ENCODE measurements at places on chromosomes 16 and 17.

DNA sequence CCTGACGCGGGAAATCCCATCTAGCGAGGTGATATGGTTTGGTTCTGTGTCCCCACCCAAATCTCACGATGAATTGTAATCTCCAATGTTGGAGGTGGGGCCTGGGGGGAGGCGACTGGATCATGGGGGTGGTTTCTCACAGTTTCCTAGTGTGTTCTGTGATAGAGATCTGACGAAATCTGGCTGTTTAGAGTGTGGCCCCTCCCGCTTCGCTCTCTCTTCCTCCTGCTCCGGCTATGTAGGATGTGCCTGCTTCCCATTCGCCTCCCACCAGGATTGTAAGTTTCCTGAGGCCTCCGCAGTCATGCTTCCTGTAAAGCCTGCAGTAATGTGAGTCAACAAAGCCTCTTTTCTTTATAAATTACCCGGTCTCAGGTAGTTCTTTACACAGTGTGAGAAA is 31.6 kb downstream of the IFT140 start:
- no peak for DNase-seq

DNA sequence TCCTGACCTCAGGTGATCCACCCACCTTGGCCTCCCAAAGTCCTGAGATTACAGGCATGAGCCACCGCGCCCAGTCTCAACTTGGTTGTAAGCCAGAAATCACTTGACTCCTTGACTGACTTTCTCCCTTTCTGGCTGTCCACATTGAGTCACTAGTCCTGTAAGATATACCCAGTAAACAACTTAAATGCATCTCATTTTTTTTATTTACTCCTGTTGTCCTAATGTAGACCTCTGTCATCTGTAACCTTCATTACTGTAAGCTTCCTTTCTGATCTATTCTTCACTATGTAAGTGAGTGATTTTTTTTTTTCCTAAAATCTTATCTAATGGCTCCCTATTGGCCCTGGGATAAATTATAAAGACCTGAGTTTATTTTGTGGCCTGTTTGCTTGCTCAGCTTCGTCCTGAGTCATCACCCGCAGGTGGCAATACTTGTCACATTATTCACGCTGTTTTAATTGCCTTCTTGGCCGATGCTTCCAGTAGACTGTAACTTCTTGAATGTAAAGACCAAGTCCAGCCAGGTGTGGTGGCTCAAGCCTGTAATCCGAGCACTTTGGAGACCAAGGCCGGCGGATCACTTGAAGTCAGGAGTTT is 41.0 kb downstream of the PAFAH1B1 start:
- DNase-seq: no peak

GRCh38 chr16:57741660-57742191 is 6.2 kb downstream of the KATNB1 start:
- DNase-seq: no peak

- DNase-seq: no peak
Observed at GRCh38 chr16:87458424-87458915, 34.4 kb downstream of the ZCCHC14 start.

- DNase-seq: no peak
Observed at GRCh38 chr16:19346335-19346922, 60.9 kb downstream of the CLEC19A start.

DNA sequence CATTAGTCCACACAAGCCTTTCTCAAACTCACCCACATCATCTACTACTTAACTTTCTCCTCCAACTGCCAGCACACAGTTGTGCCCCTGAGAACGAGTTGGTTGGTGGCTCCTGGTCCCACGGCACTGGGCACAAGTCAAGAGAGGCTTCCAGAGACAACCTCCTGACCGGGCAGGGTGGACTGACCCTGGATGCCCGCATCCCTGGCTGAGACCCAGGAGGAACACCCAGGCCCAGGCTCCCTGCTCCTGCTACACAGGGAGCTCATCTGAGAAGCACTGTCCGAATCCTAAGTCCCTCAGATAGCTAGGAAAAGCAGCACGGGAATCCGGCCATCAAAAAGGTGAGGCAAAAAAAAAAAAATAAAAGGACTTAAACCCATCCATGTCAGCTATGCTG is 29.0 kb downstream of the WDR45B start:
- DNase-seq: no peak

- DNase-seq: no peak
Observed at GRCh38 chr17:58970609-58971450, 135.8 kb downstream of the TRIM37 start.

GRCh38 chr16:15034266-15035162 is 21.4 kb downstream of the NTAN1 start:
- DNase-seq: no peak

GRCh38 chr17:58960068-58960467 is 146.6 kb downstream of the TRIM37 start:
- DNase-seq: no peak

GRCh38 chr16:54431997-54432896 is 145.7 kb upstream of the IRX3 start:
- DNase-seq: no peak

GRCh38 chr16:80014241-80014939 is 413.9 kb upstream of the MAF start:
- DNase-seq: no peak

DNA sequence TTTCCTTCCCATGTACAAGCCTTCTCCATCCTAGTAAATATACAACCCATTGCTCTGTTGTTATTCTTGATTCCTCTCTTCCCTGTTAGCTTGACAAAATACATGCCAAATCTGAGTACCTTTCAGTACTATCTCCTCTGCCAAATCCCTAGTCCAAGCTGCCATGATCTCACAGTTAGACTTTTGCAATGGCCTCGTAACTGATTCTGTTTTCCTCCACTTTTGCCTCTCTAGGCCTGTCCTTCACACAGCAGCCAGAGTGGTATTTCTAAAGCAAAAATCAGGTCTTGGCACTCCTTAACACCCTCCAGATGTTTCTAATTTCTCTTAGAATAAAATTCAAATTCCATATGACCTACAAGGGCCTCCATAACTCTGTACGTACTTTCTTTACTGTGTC is 153.0 kb upstream of the RBL2 start:
- no peak for DNase-seq

- DNase-seq: no peak
Observed at GRCh38 chr17:9052921-9053320, 31.6 kb downstream of the NTN1 start.

- no peak for DNase-seq
Observed at GRCh38 chr16:28145796-28146195, 66.0 kb downstream of the XPO6 start.

DNA sequence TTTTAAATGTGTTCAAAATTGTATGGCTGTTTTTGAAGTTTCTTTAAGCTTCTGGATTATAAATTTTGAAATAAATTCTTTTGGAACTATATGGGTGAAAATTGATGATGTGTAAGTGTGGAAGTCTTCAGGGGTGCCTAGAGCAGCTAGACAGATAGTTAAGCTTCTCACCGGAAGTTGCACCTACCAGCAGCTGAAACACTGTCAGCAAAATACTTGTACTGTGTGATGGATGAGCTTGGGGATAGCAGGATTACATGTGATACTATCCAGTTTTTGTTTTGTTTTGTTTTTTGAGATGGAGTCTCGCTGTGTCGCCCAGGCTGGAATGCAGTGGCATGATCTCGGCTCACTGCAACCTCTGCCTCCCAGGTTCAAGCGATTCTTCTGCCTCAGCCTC is 19.7 kb downstream of the RBL2 start:
- DNase-seq: no peak

DNA sequence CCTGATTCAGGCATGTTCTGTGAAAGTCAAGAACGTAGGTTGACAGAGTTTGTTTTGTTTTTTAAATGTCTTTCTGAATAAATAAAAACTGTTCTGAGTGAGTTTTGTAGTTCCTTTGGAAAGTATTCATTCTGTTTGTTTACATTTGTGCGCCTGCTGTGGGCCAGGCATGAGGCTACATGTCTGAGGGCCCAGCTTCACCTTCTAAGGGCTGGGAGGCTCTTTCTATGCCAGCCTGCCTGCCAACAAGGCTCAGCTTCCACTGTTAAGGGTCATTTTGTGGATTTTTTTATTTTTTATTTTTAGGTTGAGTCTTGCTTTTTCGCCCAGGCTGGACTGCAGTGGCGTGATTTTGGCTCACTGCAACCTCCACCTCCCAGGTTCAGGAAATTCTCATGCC is 6.1 kb downstream of the WWOX start:
- no peak for DNase-seq

DNA sequence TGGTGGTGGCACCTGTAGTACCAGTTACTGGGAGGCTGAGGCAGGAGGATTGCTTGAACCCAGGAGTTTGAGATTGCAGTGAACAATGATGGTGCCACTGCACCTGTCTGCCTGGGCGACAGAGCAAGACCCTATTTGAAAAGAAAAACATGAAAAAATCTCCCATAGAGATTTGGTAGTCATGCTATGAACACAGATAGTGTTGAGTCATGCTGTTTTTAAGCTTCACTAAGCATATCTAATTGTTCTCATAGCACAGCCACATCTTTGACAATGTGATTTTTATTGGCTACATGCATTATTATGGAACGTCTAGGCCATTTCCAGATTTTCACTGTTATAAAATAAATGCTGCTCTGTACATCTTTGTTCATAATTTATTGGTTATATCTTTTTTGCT is 6.0 kb downstream of the IL34 start:
- DNase-seq: no peak

- no peak for DNase-seq
Observed at GRCh38 chr17:41682631-41683030, 6.1 kb upstream of the EIF1 start.

GRCh38 chr17:7852919-7853690 is 1.8 kb upstream of the TMEM88 start:
- DNase-seq: no peak

DNA sequence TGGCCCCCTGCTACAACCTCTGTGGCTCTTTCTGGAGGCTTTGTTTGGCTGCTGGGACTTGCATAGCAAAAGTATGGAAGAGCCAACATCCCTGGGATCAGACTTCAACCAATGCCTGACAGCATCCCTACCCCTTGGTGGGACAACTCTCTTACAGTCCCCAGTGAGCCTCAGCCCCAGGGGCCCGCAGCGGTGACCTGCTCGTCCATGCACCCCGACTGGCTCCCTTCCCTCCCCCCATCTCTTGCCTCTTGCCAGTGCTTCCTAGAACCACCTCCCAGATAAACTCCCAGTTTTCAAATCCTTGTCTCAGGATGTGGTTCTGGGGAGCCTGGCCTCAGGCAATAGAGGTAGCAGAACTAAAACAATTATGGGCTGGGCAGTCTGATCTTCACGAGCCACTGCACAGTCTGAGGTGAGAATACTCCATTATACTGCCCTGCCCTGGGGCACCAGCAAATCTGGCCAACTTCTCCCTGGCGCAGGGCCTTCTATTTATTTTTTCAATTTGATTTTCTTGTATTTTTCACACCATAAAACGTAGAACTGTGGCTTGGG is 86.6 kb upstream of the BRD7 start:
- DNase-seq: no peak

DNA sequence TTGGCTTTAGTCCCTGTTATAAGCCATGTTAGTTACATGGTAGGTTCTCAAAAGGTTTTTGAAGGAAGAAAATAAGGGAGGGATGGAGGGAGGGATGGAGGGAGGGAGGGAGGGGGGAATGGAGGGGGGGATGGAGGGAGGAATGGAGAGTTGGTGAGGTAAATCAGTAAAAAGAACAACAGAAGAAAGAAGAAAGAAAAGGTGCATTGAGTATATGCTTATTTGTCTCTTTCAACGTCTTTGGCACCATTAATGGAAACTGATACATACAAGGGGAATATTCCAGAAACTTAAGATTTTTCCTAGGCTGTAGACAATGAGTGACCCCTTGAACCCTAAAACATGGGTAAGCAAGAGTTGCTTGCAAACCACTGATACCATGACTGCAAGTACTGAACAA is 1056.3 kb downstream of the CDH11 start:
- DNase-seq: no peak

GRCh38 chr16:66416939-66417700 is 10.0 kb upstream of the BEAN1 start:
- no peak for DNase-seq

DNA sequence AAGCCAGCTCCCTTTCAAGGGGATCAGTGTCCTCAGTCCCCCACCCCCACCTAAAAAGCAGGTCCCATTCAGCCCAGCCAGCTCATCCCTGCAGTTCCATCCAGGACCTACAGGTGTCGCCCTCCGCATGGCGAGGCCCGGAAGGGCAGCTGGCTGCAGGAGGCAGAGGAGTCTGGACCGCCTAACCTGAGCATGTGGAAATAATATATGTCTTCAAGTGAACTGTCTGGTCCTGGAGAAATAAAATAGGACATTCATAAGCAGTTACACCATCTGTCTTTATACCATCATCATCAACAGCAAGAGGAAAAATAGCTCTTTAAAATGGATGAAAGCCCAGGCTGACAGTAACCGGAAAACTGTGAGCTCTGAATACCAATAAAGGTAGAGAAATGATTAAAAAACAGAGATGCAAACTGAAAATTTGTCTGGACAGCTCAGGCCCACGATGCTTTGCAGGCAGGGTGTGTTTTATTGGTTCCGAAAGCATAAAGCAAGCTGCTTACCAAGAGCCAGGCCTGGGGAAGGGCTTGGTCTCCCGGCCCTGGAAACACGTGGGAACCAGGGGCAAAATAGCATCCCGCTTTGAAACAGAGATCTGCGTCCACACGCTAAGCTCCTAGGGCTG is 215.2 kb downstream of the ZFHX3 start:
- DNase-seq: peak; percentile 49

GRCh38 chr17:60704170-60704569 is 26.5 kb downstream of the BCAS3 start:
- no peak for DNase-seq

DNA sequence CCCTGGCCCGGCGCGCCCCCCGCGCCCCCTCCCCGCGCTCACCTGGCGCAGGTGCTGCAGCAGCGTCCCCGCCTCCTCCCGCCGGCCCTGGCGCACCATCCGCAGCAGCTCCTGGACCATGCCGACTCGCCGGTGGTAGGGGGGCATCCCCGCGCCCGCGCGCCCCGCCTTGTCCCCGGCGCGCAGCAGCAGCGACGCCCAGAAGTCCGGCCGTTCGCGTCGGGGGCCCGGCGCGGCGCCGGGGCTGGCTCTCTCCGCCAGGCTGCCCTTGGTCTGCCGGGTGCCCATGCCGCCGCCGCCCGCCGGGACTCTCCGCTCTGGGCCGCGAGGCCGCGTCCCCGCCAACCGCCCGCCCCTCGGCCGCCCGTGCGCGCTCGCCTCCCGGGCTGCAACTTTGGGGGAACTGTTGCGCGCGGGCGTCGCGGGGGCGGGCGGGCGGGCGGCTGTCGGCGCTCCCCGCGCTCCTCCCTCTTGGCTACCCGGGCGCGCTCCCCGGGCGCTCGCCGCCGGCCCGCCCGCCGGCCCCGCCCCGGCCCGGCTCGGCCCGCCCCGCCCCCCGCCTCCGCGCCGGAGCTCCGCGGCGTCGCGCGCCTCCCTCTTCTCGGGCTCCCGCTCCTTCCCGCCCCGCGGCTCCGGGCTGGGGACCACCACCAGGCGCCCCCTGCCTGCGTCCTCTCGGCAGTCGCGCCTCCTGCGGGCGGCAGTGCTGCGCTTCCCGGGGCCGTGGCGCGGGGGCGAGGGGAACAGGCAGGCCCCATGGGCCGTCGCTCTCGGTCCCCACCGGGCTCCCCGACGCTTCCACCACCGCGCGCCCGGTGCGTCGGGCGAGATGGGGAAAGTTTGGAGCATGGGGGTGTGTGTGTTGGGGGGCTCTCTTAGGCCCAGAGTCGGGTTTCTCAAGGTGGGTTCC is at the start of gene LRRC75A:
TSS of gene LRRC75A (minus strand) at position 491 of the 910 bp plus-strand sequence. CDS start at position 288, 203 bp downstream.
- no peak for DNase-seq

- no peak for DNase-seq
Observed at GRCh38 chr16:22683730-22684573, 130.0 kb upstream of the HS3ST2 start.

GRCh38 chr17:64575431-64575830 is 68.7 kb downstream of the CEP95 start:
- no peak for DNase-seq

GRCh38 chr16:85607796-85608514 is 5.2 kb upstream of the GSE1 start:
- DNase-seq: no peak
